ENCODE measurements at places on chromosomes 6 and 20. TPM values are rescaled to one million over a fixed set of nuclear protein-coding genes. Genes with fewer than 3 reads are reported as not detected.
A peak's percentile ranks its signal among the peaks of the same experiment; 100 is the strongest.

DNA sequence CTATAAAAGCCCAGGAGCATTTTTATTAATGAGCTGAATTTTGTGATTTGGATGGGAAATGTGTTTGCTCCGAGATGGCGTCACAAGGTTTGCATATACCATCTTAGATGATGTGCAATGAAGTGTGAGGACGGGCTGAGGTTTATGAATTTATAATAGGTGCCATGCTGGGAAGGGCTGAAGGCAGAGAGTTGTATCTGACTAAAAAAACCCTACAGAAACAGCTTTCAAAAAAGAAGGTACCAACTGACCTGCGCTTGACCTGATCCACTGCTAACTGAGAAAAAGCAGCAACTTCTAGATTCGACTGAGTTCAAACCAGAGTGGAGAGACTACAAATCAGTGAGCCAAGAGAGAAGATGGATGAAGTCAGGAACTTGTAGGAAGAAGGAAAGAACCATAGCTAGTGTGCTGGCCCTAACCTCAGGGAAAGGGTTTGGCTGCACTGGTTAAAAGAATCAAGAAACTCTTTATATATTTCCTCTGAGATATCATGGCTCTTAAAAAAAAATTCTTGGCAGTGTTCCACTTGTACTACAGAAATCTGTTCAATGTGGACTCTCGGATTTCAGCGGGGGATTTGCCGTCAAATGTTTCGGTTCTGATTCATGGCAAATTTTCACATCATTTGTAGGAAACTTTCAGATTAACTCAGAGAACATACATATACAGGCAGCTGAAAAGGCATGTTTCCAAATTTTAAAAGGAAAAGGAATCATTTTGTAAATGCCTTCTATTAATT, 56.5 kb upstream of the HDGFL1 start:
- no peak for DNase-seq

The ESR1 gene
- 4.5 TPM for polyA plus RNA-seq

DNA sequence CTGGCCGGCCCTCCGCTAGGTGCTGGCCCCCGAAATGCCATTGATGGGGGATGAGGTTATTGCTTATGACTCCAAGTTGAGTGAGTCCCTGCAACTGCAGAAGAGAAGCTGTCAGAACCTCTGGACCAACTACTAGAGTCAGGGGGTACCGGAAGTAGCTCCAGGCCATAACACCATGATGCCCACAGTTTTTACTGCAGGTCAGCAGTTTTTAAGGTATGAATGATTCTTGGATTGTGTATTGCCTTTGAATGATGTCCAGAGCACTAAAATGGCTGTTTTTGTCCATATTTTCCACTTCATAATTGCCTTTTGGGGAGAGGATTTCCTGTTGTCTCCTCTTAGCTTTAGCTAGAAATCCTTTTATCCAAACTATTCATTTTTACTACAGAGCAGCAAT, 148.4 kb downstream of the PDE10A start:
- DNase-seq = no peak

GRCh38 chr6:113755449-113756289, 101.5 kb upstream of the MARCKS start:
- no peak for DNase-seq

The LST1 gene
- not detected for polyA plus RNA-seq

DNA sequence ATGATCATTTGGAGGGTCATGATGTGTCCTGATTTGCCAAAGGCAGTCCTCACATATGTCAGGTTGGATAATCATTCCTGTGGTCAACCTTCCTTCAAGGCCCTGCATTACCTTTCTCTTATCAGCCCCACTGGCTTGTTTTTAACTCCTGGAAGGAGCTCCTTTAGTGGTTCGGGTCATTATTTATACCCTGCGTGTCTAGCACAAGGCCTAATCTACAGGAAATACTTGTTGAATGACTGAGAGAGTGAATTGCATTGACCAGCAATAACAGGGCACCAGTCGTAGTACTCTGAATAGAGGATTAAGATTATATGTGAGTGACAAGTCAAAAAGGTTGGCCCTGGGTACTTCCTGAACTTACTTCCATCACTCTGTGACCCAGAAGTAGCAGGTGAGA, 4.5 kb downstream of the HIVEP2 start:
- DNase-seq = peak; percentile 61

GRCh38 chr6:106799031-106799894, 169.9 kb downstream of the QRSL1 start:
- DNase-seq = peak; percentile 38

- DNase-seq = no peak
These were observed 252.4 kb upstream of the IRAK1BP1 start for GRCh38 chr6:78614961-78615360.
